Cerebellar nuclear complex (tissue), 1 donor: ENCODE measurements at places on chromosomes 7 and 10.

GRCh38 chr7:93890041-93890463 is 501 bp downstream of the TFPI2 start:
- DNase-seq: no peak

- no peak for DNase-seq
These were observed 37.3 kb upstream of the SAMD9L start for GRCh38 chr7:93185303-93186027.

DNA sequence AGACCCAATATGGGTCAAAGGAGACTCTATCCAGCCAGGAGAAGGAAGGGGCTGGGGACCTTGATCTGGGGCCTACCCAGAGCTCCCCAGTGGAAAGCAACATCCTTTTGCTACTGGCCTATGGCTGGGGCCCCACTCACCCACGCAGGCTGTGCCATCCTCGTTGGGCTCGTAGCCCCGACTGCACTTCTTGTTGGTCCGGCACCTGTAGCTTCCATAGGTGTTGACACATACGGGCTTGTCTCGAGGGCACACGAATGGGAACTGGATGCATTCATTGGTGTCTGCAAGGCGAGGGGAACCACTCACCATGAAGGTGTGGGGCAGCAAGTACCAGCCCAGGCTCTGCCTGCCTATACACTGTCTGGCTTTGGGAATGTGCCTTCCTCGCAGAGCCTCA is 30.5 kb downstream of the GOLGA7B start:
- DNase-seq: no peak

DNA sequence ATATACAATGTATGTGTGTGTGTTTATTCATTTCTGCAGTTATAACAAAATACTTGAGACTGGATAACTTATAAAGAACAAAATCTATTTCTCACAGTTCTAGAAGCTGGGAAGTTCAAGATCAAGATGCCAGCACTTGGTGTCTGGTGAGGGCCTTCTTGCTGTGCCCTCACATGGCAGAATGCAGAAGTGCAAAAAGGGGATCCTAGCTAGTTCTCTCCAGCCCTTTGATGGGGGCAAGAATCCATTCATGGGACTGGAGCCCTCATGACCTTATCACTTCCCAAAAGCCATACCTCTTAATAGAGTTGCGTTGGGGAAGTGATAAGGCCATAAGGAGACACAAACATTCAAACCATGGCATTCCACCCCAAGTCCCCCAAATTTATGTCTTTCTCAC is 8.4 kb downstream of the GRB10 start:
- DNase-seq: no peak

DNA sequence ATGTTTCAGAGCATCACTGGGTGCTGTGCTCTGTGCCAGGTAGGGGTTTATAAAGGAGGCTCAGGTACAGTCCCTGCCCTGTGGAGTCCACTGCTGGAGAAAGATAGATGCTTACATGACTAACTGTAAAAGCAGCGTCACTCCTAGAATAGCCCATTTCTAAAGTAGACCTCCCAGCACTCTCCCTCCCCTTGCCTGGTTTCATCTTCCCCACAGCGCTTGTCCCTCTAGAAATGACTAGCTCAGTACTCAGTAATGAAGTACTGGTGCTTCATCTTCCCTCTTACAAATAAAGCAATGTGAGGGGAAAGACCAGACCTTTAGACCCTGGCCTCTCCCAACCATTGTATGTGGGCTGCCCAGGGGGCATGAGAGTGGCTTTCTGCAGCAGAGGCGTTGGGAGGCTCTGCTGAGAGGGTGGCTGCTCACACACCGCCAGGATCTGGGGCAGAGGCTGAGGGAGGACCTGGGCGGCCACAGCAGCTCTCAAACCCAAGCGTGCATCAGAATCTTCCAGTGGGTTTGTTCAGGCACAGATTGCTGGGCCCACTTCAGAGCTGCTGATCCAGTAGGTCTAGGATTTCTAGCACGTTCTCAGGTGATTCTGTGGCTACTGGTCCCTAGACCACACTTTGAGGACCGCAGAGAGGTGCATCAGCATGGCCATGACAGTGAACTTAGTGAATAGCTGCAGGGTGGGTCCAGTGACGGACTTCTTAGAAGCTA is 110.3 kb upstream of the ANLN start:
- no peak for DNase-seq

DNA sequence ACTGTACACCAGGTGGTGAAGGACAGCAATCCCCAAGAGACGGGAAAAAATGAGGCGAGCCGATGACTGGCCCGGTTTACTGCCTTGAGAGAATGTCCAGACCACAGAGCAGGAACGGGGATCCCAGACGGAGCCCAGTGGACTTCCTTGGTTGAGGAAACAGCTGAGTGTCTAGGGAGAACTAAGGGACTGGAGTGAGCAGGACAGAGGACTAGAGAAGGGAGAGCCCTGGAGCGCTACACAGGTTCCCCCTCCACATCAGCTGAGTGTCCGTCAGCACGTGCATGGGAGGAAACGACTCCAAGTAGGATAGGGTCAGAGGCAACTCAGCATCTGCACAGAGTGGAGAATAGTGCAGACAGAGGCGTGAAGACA is 7.1 kb upstream of the WDR86 start:
- DNase-seq: no peak

- DNase-seq: no peak
These were observed 221.8 kb downstream of the PHF14 start for GRCh38 chr7:11195502-11195901.

GRCh38 chr10:122689146-122689820 is 10.4 kb downstream of the C10orf120 start:
- no peak for DNase-seq

DNA sequence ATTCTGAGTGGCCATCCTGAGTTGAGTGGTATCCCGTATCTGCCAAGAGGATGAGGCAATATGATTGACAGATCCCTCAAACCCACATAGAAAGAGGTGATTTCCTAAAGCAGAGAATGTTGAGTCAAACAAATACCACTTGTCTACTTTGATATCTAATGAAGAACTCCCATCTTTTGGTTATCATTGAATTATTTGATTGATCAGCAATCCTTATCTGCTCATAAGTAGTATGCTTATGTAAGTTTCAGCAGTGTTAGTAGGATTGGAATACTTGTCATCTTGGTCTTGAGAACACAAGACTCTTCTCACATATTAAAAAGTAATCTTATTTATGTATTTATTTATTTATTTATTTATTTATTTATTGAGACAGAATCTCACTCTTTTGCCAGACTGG is 147.3 kb downstream of the DPY19L1 start:
- DNase-seq: no peak

GRCh38 chr10:109902992-109903947 is 20.0 kb downstream of the XPNPEP1 start:
- DNase-seq: peak; percentile 77

DNA sequence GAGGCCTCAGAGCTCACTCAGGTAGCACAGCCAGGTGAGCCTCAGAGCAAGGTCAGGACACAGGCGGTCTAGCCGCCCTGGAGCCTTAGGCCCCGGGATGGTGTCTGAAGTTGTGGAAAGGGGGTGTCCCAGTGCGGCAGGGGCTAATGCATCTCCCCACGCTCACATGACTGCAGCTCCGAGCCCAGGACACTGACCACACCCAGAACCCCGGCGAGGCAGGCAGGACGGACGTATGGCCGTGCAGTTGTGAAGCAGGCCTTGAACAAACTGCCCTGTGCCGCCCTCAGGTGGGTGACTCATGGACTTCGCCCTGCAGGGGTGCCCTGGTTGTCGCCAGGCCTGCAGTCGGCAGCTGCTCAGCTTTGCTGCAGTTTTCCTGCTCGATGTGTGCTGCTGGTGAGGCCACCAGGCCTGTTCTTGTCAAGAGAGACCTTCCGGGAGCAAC is 5.0 kb upstream of the PRKAR1B start:
- DNase-seq: no peak

- DNase-seq: no peak
These were observed 20.1 kb downstream of the MYL10 start for GRCh38 chr7:101608772-101609713.

GRCh38 chr10:125221716-125222115 is 61.4 kb upstream of the CTBP2 start:
- no peak for DNase-seq

DNA sequence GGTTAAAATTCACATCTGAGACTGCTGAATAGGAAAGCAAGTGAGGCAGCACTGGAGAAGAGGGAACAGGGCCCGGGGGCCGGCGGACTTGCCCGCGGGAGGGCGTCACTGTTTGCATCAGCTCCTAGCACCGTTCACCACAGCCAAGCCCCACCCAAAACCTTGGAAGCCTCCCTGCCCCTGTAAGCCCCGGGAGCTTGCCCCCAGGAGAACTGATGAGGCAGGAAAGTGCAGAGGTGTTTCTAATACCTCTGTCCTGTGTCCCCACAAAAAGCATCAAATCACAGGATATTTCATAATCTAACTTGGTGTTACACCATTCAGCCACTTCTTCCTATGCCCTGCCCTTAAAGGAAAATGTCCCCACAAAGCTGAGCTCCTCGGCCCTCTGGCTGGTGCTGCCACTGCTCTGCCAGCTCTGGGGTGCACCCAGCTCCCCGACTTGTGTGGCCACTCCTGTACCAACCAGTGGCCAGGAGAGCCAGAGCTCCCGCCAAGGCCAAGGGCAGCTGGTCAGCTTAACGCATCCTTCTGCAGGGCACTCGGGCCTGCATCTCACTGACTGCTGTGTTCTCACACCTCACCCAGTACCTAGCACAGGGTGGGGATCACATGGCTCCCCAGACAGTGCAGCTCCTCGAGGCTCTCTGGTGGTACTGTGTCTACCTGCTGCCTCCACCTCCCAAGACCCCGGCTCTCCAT is 47.3 kb upstream of the CNPY1 start:
- DNase-seq: no peak

GRCh38 chr7:37817996-37818720 is 30.2 kb upstream of the NME8 start:
- DNase-seq: no peak

- DNase-seq: no peak
These were observed 119.3 kb downstream of the WDFY4 start for GRCh38 chr10:48803801-48804584.

GRCh38 chr10:33746836-33747268 is 412.4 kb upstream of the NRP1 start:
- no peak for DNase-seq

DNA sequence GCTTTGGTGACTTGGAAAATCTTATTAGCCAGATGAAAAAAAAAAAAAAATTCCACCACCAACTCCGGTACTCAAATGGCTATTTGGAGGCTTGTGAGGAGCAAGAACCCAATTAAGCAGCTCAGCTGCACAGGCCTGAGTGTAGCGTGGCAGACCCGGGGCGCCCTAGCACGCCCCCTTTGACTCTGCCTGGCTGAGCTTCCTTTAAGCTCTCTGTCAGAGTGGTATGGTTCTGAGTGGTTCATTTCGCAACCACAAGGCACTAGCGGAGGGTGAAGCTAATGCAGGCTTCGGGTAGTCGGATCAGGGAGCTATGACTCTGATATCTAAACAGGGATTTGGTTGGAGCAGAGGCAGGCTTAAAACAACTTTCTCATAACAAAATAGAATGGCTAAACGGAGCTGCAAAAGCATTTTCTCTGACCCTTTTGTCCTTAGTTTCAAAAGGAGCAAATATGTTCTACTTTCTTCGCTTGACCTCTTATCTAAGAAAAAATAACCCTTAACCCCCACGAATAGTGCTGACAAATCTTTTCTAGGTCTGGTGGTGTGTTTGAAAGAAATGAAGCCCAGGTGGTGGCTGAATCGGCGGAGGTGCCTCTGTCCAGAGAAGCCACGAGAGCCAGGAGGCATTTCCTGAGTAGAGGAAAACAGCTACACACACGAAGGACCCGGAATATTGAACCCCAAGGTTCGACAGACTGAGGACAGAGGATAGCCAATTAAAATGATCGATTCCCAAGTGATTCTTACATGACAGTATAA is 285.4 kb upstream of the GLI3 start:
- DNase-seq: no peak

DNA sequence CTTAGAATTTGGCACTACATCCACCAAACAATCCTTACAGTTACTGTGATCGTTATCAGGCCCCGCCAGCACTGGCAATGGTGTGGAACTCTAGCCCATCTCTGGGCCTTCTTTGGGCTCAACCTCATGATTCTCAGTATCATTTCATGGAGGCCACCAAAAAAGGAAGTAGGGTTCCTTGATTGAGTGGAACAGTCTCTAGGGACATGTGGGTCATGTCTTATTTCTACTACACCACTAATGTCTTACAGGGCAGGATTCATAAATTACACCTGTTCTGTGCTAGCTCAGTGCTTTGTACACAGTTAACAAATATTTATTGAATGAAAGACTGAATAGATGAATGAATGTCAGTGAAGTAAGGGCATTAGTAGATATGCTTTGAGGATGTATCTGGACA is 53.9 kb downstream of the AP3M1 start:
- no peak for DNase-seq

DNA sequence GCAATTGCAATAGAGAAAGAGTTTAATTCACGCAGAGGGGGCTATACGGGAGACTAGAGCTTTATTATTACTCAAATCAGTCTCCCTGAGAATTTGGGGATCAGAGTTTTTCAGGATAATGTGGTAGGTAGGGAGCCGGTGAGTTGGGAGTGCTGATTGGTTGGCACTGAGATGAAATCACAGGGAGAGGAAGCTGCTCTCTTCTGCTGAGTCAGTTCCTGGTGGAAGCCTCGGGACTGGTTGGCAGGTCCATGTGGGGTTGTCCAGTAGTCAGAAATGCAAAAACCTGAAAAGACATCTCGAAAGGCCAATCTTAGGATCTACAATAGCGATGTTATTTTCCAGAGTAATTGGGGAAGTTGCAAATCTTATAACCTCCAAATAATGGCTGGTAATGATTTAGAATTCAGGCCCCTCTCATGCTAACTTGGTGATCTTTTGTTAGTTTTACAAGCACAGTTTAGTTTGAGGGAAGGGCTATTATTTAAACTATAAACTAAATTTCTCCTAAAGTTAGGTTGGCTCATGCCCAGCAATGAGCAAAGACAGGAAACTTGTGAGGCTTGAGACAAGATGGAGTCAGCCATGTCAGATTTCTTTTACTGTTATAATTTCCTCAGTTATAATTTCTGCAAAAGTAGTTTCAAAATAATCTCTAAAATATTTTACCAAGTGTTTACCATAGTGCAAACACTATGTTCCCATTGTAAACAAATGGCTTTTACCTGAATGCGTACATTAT is 39.4 kb upstream of the SLC25A13 start:
- DNase-seq: no peak

DNA sequence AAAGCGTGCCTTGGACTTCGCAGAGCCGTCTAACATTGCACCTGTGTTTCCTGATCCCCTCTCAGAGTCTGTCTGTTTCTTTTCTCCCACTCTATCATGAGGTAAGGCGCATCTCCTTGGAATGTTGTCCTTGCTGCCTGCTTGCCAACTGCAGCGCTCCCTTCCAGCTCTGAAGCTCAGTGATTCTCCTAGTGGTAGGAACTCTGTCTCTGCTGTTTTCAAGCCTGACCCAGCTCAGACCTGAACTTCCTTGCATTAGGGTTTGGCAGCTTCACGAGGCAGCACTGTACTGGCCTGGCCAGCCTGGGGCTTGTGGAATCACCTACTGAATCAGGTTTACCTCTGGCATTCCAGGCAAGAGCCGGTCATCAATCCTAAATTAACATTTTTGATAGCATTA is 123.9 kb downstream of the CREB5 start:
- DNase-seq: no peak

- DNase-seq: no peak
These were observed 746.0 kb upstream of the CELF2 start for GRCh38 chr10:10271639-10272192.

- no peak for DNase-seq
These were observed 44.7 kb upstream of the TRUB1 start for GRCh38 chr10:114893251-114893650.
